ENCODE measurements at places on chromosomes 1 and 21.

DNA sequence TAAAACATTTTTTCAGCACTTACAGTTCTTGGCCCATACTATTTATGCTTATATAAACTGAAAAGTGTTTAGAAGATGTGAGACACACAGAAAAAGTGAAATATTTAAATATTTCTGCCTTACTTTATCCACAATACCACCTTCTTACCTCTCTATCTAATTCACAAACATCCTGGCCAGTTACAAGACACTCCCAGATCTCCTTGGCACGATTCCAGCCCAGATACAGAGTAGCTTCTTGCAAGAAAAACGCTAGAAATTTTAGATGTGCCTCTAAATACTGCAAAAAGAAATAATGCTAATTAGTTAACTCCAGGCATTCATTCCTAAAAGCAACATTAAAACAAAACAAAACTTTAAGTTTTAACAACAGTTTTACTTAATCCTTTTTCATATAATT is 68.4 kb downstream of the USP24 start:
- DNase-seq: peak; percentile 27

DNA sequence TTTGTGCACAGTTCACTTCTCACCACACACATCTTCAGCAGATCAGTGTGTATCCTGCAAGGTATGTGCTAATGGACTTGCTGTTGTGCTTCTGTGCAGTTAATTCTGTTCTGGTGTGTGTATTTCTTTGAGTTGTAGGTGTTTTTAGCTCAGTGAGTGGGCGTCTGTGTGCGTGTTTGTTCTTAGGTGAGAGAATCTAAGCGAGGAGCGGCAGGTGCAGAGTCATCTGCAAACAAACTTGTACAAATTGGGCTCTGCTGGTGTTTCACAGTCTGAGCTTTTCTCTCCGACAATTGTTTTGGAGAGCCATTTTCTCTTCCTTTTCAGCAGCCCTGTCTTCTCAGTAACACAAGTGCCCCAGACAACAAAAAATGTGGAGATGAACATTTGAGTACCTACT is 43.6 kb downstream of the ACP6 start:
- no peak for DNase-seq

DNA sequence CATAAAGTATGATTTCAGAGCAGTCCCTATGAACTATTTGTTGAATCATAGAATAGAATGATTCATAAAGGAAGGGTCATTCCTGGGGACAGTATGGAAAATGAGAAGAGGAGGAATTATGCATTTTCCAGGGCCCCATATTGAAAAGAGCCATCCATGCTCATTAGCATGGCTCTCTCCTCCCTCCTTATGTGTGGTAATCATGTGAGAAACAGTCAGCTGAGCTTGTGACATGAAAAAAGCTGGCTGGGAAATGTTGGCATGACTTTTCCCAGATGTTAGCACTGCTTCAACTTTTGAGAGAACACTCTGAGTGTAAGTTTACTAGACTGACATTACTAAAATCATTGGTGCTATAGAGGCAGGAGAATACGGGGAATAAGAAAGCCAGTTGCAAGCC is 16.1 kb downstream of the TRIM67 start:
- DNase-seq: no peak

- no peak for DNase-seq
Measured at GRCh38 chr1:211126622-211127021, 7.3 kb downstream of the KCNH1 start.

DNA sequence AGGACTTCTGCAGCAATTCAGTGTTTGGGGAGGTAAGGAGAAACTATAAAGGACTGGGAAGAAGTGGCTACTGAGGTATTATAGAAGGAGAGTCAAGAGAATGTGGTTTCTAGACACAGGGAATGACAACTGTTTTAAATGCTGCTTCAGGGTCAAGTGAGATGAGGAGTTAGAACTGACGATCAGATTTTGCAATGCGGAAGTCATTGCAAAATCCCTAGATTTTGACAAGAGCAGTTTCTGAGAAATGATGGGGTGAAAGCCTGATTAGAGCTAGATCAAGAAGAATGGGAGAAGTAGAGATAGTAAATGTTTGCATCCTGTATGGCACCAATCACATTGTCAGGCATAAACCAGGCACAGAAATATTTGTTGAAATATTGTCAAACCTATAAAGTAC is 4.7 kb upstream of the TSNAX start:
- no peak for DNase-seq

- DNase-seq: no peak
Measured at GRCh38 chr1:95021119-95021518, 51.6 kb downstream of the ALG14 start.

DNA sequence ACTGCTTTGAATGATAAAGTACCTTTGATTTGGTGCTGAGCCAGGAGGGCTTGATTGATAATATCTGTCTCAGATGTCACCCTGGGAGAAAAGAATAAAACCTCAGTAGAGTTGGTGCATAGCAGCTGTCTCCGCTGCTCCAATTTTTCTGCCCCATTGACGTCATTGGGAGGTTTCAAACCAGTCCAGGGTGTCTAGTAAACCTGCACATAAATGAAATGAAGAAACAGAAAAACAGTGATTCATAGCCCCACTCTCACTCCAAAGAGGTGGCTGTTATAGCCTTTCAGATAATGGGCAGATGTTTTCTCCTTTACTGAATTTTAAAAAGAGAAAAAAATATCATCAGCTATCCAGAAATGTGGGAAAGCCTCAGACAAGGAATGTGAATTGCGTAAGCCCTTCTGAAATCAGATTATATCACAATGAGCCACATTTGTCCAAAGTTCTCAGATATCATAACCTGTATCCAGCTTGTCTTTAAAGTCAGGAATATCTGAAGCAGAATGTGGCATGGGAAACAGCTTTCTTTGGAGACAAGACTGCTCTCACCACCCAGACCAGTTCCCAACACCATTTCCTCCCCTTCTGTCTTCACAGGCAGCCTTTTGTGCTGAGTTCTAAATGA is 351.3 kb upstream of the SGIP1 start:
- peak; percentile 81 for DNase-seq
